Left lung (tissue), 14 donors: ENCODE measurements at places on chromosomes 11 and 22. TPM values are rescaled to one million over a fixed set of nuclear protein-coding genes. Genes with fewer than 3 reads are reported as not detected.

The OR2AG2 gene
- polyA plus RNA-seq, result 0.08 TPM

DNA sequence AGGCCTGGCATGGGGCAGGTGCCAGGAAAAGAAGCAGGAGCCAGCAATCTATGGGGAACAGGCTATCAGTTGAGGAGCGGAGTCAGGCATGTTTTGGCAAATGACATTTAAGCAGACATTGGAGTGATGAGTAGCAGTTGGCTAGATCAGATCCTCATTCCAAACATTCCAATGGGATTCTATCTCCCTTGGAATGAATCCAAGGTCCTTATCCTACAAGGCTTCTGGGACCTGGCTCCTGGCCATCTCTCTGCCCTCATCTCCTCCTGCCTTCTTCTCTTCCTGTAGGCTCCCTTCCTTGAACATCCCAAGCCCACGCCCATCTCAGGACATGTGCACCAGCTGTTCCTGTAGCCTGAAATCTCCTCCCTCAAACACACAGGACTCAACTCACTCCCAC, 1074.5 kb downstream of the TBC1D22A start:
- DNase-seq, result no peak

The GLYAT gene
- 0.89 TPM for polyA plus RNA-seq

DNA sequence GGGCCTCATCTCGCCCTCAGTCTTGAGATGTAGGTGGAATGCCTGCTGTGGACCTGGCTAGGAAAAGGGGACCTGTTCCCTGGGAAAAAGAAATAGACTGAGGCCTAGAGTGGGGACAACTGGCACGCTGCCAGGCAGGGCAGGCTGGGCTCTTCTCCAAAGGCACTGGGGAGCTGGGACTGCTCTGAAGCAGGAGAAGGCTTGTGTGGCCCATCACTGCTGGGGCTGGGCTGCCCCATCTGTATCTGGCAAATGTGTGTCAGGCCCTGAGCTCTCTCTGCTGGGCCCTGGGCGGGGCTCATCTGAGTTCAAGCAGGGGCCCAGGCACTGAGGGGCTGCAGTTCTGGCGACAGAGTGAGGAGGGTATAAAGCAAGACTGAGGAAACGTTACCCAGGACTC, 32.9 kb downstream of the ARVCF start:
- peak; percentile 50 for DNase-seq

The SCGB1A1 gene
- 49.7 TPM for polyA plus RNA-seq

- no peak for DNase-seq
Measured at GRCh38 chr22:47094861-47095330, 332.4 kb downstream of the TBC1D22A start.

The KRTAP5-1 gene
- polyA plus RNA-seq, result not detected

DNA sequence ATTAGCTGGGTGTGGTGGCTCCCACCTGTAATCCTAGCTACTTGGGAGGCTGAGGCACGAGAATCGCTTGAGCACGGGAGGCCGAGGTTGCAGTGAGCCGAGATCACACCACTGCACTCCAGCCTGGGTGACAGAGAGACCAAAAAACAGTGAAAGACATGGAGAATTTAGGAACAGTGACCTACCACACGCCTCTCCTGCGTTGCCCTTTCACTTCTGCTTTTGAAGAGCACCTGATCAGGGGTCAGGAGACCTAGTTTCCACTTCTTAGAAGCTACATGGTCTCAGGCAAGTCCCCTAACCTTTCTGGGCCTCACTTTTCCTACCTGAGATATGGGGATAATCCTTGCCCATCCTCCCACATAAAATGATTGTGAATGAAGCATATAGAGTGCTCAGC, 12.2 kb downstream of the SLC35C1 start:
- no peak for DNase-seq

The H19 gene
- polyA plus RNA-seq, result 950 TPM

The MLC1 gene
- polyA plus RNA-seq, result 2.0 TPM

GRCh38 chr11:87259736-87260135, 222.0 kb downstream of the TMEM135 start:
- no peak for DNase-seq

GRCh38 chr11:70032943-70033710, 45.0 kb upstream of the ANO1 start:
- DNase-seq, result no peak

DNA sequence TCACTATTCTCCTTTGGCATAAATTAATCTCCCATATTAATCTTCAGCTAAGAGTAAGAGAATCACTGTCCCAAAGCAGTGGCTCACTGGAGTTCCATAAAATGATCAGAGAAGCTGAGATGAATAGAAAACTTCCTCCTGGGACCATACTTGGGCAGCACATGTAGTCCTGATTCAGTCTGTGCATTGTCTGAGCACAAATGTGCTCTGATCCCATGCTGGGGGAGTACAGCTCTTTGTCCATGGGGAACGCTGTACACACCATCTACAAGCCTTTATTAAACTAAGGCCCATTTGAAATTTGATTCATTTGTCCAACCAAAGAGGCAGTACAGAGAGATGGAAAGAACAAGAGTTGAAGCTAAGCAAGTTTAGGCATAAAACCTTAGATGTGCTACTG, 147.4 kb upstream of the PGR start:
- DNase-seq, result no peak

The HMOX1 gene
- 8.2 TPM for polyA plus RNA-seq

DNA sequence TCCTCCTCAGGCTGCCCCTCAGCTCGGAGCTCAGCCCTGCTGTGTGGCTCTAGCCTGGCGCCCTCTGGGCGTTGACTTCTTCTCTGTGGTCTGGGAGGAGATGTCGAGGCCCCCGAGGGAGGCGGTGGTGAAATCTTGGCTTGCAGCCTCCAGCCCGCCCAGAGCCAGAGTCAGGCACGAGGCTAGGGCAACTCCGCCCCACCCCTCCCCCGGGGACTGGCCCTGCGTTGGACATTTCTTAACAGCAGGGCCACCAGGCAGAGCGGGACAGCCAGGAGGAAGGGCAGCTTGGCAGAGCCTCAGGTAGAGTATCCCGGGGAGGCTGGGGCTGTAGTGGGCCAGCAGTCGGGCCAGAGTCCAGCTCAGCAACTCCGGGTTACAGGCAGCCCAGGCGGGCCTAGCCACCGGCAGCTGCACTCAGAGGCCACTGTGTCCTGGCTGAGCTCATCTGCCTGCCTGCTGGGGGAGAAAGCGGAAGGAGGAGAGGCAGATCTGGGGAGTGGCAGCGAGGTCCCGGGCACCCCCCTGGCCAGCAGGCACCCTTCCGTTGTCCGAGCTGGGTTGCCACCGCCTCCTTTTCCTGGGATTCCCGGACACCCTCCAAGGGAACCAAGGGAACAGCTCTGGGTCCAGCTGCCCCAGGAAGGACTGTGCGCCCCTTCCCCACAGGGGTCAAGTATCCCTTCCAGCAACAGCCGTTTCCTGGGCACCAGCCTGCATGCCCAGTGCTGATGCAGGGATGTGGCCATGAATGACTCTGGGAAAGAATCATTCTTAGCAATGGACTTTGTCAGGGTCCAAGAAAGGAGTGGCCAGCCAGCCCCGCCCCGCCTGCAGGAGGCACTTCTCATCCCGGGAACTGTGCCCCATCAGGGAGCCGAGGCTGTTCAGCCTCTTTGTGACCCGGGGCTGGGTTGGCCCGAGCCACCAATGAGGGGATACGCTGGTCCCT, at the start of gene ALDH3B1:
Gene ALDH3B1 (plus strand): TSS at position 238 of the 952 bp plus-strand sequence. CDS start 4,971 bp downstream, outside the sequence.
- peak; percentile 79 for DNase-seq

The TH gene
- 1.4 TPM for polyA plus RNA-seq
